Stimulated activated CD4-positive, alpha-beta T cell treated with anti-CD3 and anti-CD28 coated beads, Interleukin-4, amount 100 ng/mL, for 48 hours (primary cell): ENCODE measurements at places on chromosomes 16 and 17.

DNA sequence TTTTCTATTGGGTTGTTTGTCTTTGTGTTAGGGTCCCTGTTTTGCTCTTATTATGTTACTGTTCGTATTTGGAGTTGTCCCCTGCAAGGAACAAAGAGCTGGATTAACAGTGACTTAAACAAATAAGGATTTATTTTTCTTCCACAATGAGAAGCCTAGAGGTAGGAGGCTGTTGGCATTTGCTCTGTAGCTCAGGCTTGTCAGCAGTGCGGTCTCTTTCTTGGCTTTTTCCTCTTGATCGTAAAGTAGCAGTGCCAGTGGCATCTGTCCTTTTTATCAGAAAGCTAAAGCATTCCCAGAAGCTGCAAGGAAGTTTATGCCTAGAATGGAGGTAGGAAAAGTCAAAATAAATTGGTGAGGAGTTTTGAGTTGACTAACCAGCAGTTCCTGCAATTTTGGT is 154.1 kb downstream of the HS3ST4 start:
- DNase-seq = no peak

DNA sequence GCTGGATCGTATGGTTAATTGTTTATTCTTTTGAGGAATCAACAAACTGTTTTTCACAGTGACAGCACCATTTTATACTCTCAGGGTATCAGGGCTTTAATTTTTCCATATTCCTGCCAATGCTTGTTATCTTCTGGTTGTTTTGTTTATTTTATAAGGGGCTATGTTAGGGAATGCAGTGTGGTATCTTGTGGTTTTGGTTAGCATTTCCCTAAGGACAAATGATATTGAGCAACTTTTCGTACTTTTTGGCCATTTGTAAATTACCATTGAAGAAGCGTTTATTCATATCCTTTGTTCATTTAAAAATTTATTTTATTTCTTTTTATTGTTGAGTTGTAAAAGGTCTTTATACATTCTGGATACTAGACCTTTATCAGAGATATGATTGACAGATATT is 322.0 kb upstream of the SALL1 start:
- no peak for DNase-seq

DNA sequence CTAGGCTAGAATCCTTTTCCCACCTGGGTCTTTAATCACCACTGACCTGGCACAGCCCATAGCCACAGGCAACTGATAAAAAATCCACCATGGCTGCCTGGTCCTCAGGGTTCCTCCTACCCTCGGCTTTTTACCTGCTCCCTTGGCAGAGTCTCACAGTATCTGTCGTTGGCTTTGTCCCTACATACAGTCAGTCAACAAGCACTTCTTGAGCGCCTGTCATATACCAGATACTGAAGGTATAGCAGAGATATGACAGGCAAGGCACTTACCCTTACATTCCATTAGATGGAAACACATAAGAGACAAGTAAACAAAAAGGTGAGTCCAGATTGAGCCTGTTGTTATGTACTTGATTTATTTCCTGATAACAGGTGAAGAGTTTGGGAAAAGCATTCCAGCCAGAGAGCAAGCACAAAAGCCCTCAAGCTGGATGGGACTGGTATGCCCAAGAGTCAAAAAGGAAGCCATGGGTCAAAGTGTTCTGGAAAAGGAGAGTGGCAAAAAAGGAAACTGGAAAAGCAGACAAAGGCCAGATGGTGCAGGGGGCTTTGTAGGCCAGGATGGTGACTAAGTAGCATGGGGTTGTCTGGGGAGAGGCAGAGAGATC is 247.0 kb downstream of the CHD9NB start:
- DNase-seq = no peak

DNA sequence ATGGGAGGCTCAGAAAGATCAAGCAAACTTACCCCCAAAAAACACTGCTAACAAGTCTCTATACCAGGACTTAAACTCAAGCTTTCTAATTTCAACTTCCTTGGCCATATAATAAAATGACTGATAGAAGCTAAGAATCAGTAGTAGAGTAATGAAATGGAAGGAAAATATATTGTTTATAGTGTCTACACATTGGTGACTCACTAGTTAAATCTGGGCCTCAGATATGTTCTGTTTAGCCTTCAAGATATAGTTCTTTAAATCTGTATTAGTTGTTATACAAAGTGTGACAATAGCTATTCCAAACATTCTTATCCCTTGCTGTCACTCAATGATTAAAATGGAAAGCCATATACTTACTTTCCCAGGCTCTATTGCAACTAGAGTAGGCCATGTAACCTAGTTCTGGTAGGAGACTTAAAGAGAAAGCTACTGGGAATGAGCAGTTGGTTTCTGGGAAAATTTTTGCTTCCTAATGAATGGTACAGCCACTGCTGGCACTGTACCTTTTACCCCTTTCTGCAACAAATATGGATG is 18.3 kb downstream of the SSH2 start:
- no peak for DNase-seq

DNA sequence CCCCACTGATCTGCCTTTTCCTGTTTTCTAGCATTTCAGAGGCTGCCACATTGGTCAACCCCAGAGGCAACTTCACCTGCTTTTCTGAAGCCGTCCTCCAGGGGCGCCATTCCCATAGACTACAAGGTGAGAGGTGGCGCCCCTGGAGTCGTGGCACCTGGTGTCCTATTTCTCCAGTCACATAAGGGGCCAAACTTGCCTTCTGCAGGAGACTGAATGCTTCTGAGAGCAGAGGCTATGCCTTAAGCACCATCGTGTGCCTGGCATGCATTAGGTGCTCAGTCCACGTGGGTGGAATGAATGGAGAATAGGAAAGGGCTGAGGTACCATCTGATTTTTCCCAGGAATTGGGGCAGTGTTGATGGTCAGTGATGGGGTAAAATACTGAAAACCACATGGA is 164.8 kb downstream of the HAPSTR1 start:
- peak; percentile 7 for DNase-seq

- no peak for DNase-seq
Measured at GRCh38 chr16:921321-921905, 49.4 kb downstream of the LMF1 start.

DNA sequence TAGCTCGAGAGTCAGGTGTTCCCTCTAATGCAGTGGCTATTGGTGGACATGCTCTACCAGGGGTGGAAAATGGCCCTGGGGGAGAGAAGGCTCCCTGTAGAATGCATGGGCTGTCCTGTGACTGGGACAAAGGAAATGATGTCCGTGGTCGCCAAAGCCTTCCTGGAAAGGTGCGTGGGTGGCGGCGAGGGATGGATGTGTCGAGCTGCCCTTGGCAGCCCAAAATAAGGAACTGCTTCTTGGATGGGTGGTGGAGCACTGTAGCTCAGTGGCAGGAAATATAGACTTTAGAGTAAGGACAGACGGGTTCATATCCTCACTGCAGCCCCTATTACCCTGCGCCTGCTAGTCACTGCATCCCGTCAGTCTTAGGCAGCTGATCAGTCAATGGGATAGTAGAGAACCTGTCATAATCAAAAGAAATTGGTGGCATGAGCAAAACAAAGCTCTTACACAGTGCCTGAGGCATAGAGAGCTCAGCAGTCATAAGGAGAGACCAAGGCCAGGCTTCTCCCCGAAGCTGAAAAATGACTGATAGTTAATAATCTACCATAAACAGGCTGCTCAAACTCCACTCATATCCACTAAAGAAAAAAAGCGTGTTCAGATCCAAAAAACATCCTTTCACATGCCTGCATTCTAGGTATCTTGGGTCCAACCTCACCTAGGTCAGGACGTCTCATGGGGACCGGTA is 123.5 kb upstream of the PLCG2 start:
- no peak for DNase-seq

DNA sequence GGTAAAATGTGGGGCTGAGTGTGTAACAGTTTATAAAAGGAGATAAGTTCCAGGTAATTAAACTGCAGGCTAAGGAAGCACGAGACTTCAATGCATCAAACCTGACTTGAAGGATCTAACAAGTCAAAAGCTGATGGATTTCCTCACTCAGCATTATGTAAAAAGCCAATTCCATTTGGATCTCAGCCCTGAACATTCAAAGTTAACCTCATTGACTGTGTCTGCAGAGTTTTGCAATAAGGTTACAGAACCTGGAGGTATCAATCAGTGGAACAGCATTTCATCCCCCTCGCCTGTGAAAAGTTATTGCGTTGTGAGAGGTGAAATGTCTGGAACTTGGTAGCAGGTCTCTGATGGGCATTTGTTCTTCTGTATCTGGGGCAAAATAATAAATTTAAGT is 317.8 kb downstream of the GRIN2A start:
- no peak for DNase-seq

DNA sequence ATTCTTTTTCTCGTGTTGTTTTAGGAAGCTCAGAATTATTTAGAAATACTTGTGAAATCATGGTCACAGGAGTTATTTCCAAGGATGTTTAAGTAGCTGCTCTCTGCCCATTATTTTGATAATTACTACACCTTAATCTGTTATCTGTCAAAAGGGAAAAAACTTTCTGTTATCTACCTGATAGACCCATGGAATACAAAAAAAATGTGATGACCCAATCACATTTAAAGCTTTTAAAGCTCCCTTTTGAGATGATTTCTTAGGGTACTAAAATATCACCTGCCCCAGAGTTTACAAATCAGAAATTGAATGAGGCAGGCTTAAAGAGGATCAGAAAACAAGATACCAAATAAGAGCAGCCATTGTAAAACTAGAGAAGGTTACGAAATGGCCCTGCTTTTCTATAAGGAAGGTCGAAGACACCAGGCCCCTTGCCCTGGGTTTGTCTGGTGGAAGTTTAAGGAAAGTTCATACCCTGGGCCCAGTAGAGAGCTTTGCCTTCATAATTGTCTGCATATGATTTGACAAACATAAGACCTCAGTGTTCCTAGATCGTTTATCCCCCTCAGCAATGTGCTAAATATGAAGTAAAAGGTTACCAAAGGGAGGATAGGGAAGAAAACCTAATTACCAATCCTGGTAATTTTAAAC is 149.9 kb upstream of the TBX2 start:
- DNase-seq = no peak

DNA sequence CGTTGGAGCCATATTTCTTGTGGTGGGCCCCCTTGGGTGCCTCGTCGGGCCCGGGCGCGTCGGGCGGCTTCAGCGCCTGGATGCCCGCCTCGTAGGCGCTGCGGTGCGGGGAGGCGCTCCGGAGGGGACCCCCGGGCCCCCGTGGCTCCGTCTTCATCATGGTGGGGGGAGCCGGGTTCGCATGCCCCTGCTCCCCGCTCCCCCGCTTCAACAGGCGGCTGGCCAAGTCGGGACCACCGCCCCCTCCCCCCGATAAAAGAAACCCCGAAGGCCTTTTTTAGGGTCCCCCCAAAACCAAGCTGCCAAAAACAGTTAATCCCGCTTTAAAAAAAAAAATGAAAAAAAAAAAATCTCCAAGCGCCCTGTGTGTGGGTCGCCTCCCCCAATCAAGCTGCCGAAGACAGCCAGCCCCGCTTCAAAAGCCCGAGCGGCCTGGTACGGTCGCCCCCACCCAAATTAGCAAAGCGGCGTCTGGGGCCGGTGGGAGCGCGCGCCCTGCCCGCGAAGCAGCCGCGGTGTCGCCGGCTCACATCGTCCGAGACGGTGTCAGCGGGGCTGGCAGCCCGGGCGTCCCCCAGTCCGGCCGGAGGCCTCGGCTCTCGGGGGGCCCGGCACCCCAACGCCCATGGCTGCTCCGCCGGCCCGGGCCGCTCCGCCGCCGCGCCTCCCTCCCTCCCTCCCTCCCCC is at the start of gene PPP1R9B:
PPP1R9B (minus strand) TSS at position 324 of the 687 bp plus-strand sequence; CDS start at position 160, 164 bp downstream.
- DNase-seq = no peak

GRCh38 chr16:65531475-65531874 is 409.6 kb upstream of the CDH11 start:
- no peak for DNase-seq

DNA sequence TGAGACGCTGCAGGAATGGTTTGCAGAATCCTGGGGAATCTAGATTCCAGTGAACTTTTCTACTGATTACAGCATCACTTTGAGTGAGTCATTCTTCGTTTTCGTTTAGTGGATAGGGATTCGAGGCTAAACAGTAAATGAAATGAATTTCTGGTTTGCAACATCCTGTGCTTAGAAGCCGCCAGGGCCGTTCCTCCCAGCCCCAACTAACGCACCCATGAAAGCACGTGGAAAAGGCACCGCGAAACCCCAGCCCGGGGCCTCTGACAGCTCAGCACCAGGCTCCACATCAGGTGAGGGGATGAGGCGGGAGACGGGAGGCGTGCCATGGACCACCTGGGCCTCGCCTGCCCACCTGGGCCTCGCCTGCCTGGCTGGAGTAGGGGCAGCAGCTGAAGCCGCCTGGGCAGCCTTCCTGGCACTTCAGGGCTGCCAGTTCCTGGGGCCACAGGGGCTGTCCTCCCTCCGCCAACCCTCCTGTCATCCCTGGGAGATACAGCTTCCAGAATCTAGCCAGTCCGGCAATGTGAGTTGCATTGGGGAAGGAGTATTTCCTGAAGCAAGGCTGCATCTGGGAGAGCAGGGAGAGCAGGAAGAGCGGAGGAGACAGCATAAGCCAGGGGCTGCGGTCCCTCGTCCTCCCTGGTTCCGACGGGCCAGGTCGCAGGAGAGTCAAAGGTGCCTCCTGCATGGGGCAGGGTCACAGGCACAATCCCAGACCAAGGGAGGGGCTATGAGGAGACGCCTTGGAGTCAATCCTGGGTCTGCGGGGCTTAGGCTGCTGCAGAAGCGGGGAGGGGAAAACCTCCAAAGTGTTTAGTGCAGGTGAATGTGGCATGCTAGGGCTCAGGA is 78.4 kb downstream of the RPH3AL start:
- no peak for DNase-seq

GRCh38 chr16:73050201-73051099 is 2.5 kb upstream of the ZFHX3 start:
- DNase-seq = no peak

DNA sequence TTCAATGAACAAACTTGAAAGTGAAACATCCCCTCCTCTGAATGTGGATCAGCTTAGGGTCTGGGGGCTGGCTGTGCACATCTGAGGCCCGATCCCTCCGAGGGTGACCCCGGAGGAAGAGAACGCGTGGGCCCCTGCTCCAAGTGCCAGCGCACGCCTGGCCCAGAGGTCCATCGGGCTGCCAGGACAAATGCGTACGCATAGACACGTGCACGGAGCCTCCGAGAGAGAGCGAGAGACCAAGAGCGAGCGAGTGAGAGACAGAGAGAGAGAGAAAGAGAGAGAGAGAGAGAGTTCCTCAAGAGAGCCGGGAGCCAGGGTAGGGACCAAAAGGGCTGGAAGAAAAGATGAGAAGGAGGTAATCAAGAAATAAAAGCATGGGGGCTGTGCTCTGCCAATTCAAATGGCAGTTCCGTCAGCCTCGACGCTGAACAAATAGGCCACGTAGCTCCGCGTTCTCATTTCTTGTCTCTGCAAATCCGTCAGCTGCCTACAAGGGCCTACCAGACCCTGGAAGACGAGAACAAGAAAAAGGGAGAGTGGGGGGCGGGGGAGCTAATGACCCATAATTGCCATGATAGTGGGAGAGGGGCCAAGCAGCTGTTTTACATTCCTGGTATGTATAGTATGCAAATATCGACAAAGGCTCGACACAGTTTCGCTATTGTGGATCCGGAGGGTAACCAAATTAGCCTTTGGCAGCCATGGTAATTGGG is 435.3 kb upstream of the ZFHX3 start:
- no peak for DNase-seq

- DNase-seq = no peak
Measured at GRCh38 chr17:6517062-6517461, 39.3 kb downstream of the PITPNM3 start.

GRCh38 chr17:7173687-7174602 is 5.2 kb downstream of the ASGR1 start:
- peak; percentile 37 for DNase-seq
